NCI-H2081 treated with DMSO at 0.1 percent for 48 hours (cell line): ENCODE measurements at places on chromosomes 5 and 9.
A peak's percentile ranks its signal among the peaks of the same experiment; 100 is the strongest.

- no peak for DNase-seq
Measured at GRCh38 chr9:71515107-71515506, 253.2 kb downstream of the CEMIP2 start.

- DNase-seq, result no peak
Measured at GRCh38 chr5:93348231-93348630, 232.8 kb downstream of the NR2F1-AS1 start.

DNA sequence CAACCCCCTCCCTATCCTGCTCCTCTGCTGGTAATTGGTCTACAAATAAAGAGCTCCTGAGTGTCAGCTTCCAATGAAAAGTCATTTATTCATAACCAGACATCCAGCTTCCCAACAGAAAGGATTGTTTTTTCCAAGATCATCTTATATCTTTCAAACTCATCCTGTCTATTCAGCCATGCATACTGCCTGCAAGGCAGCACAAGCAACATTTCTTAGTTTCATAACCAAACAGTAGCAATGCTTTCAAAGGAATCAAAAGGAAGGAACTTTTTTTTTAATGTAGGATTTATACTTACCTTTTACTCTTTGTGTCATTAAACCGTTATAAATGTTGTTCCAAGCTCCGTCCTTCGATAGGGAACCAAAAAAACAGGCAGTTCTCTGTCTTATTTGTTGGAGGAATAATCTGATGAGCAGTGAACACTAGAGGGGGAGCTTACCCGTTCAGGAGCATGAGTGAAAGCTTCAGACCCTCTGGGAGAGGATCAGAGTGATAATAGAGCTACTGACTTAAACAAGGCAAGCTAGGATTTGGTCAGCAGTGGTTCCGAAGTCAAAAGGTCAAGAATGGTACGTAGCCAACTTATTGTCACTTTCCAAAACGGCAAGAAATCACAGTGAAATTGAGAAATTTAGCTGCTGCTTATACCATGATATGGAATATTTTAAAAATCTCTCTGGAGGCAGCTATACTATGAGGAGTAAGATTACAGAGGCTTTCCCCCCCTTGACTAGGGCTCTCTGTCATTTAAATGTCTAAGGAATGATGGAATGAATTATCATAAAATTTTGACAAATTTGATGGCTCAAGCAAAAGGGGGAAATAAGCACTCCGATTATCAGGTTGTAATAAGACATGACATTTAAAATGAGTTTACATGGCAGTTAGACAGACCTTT lies 892.9 kb downstream of the NR2F1-AS1 start:
- DNase-seq, result no peak

DNA sequence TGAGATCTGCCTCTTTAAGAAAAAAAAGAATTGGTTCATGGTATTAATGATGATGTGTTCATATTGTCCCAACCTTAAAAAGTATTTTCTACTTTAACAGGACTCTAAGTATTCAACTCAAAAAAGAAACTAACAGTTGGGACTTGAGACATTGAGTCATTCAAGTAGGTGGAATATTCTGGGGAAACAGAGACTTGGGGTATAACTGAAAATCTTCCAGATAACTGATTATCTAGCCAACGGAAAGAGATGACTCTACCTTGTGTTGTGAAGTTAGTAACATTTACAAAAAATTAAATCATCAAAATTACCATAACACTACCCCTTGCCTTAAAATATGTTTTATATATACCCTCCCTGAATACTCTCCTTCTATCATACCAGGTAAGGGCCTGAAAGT lies 19.1 kb downstream of the OXCT1 start:
- no peak for DNase-seq

- no peak for DNase-seq
Measured at GRCh38 chr5:147341345-147341744, 106.5 kb downstream of the STK32A start.

- no peak for DNase-seq
Measured at GRCh38 chr9:15058236-15058635, 148.0 kb upstream of the FREM1 start.

DNA sequence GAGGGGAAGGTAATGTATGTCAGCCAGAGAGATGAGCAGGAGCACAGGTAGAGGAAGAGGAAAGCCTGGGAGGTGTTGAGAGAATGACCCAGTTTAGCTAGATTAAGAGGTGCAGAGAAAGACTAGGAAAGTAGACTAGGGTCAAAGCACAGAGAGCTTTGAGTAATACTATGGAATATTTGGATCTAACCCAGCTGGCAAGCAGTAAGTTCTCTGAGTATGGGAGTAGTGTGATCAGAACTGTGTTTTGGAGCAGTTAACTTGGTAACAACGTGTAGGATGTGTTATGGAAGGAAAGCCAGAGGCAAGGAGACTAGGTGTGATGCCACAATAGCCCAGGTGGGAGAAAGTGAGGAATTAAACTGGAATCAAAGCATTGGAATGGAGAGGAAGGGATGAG lies 84.9 kb upstream of the PTGER4 start:
- DNase-seq, result no peak

- DNase-seq, result no peak
Measured at GRCh38 chr5:16234598-16234997, 55.0 kb upstream of the MARCHF11 start.

DNA sequence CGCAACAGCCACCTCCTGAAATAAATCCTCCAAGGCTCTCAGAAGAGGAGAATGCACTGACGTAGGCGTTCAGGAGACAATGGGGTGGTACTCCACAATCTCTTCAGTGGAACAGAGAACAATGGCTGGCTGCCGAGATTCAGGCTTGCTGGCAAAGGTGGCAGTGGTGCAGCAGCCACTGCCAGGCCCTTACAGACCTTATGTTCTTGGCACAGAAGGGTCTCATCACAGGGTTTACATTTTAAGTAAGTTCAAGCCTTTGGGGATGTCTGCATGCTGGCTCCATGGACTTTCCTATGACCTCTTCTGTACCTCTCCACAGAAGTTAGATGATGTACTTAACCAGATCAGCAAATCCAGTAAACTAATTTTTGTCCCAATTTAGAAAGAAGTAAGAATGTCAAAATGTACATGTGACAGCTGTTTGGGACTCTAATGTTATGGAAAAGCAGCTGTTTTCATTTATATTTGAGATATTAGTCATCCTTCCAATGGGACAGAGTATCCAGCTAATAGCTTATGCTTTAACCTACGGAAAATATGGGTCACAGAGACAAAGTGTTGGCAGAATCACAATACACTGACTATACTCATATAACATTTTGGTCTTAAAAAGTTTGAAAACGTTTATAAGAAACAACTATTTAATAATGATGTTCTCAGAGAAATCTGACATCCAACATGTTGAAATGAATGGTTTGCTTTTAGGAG lies 180.9 kb downstream of the MAPKAP1 start:
- DNase-seq, result no peak

DNA sequence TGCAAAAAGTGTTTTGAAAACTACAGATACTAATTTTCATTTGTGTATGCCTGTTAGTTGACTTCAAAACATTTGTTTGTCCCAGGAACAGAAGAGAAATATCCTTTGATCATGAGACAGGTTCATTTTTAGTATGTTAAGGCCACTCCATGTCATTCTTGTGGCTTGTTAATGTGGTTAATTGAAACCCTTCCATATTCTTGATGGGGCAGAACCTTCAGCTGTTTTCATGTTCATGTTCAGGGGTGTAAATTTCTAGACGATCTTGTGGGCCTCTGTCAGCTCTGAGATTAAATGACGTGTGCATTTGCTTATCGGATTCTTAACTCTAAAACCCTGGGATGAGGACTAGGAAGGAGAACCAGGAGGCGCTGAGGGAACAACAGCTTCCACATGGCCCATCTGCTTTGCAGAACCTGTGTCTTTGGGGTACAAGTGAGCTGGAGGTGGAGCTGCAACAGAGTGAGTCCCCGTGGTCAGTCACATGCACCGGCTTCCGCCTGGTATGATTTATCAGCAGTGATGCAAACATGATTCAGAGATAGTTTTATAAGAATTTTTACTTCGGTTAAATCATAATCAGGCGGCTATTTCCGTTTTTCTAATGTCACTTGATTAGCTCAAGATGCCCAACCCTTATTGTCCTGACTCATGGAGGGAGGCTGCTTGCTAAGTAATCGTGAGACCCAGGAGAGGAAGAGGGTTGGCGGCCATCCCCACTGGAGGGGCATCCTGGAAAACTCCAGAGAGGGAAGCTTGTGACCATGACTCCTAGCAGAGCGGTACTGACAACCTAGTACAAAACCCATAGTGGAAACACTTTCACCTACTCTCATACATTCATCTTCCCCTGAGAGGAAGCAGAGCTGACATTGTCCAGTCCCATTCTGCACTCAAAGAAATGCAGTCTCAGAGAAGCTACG lies 138.4 kb downstream of the C9orf152 start:
- DNase-seq, result no peak

DNA sequence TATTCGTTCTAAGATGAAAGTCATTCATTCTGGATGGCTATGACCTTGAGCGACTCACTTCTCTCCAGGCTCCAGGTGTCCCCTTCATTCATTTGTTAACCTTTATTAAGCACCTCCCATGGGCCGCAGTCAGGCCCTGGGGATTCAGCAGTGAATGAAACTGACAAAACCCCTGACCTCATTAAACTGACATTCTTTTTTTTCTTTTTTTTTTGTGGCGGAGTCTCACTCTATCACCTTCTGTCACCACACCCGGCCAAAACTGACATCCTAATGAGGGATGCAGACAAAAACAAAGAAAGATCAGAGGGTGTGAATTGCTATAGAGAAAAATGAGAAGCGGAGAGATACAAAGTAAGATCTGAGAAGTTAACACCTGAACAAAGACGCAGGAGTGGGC lies 16.5 kb upstream of the ODF2 start:
- DNase-seq, result no peak

DNA sequence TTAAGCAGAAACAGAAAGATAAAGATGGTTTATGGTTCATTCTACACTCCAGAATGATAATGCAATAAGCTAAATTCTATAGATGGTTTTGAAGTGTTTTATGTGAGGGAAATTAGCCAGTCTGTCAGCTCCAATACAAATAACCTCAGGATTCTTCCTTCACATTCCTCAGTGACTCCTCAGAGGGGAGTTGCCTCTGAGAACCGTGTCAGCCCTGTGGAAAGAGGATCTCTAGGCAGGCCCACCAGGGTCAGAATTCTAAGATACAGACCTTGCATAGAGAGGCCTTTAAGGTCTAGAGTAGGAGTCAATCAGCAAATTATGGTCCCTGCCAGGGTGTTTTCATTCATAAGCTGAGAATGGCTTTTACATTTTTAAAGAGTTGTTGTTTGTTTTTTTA lies 26.6 kb downstream of the RUSC2 start:
- no peak for DNase-seq

DNA sequence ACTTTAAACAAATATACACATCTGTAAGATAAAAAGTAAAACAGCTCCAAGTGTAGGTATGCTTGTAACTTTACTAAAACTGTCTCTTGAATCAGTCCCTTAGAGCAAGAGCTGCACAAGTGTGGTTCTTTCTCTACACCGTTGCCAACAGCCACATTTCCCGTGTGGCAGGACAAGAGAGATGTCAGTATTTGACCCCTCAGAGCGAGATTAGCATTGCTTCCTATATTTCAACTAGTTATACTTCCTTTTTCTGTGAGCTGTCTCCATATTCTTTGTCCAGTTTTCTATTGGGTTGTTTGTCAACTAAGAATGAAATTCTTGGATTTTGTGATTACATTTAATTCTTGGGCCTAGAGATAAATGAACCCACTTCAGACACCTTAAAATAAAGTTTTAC lies 8.0 kb downstream of the PLIN2 start:
- DNase-seq, result no peak

GRCh38 chr9:113963696-113964494 lies 87.8 kb downstream of the ZNF618 start:
- no peak for DNase-seq

- no peak for DNase-seq
Measured at GRCh38 chr5:81400375-81400774, 6.4 kb upstream of the ACOT12 start.

- DNase-seq, result no peak
Measured at GRCh38 chr5:134735243-134735642, 3.1 kb upstream of the CAMLG start.

- DNase-seq, result no peak
Measured at GRCh38 chr9:22447618-22448305, 1.1 kb downstream of the DMRTA1 start.

- DNase-seq, result no peak
Measured at GRCh38 chr5:138705007-138705406, 48.2 kb upstream of the CTNNA1 start.

DNA sequence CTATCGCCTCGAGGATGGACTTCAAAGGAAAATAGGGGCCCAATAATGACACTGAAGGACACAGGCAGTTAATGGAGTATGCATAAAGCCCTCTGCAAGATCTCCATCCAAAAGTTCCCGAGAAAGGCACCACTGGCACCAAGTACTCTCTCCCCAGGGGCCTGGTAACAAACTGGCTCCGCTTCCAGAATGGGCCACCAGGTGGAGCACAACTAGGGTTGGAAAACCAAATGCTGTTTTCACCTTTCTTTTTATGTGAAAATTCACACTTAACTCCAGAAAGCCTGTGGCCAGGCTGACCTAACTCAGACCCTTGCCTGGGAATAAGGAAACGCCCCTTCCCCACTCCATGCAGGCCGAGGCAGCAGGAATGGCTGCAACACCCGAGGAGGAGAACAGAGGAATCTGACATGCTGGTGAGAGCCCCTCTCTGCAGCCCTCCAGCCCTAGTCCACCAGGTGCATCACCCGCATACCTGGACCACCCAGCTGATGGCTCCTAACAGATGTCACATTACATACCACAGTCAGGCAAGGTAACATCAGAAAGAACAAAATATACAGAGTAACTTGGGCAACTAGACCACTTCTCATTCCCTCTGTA lies 42.8 kb downstream of the CAMSAP1 start:
- no peak for DNase-seq

- no peak for DNase-seq
Measured at GRCh38 chr5:180839227-180839626, 21.8 kb downstream of the ZFP62 start.

DNA sequence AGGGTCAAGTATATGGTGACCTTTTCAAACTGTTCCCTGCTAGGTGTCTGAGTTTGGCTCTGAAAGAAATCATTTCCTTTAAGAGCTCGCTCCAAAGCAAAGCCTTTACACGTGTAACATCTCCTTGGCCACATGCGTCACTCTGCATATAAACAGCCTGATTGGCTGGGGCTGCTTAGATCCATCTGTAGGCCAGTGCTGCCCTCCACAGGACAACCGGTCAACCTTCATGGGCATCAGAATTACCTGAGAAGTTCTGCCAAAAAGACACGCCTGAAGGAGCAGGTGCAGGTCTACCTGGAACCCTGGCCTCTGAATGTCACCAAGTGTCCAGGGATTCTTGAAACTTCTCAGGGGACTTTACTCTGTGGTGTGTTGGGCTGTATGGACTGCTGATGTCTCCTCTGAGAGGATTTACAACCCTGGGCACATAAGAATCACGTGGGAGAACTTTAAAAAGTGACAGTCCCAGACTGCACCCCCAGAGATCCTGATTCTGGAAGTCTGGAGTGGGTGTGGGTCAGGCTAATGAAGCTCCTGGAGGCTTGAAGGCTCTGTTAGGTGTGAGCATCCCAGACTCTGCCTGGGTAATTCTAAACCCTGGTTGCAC lies 497.6 kb downstream of the GADD45G start:
- peak; percentile 69 for DNase-seq

GRCh38 chr9:116476002-116476401 lies 211.1 kb upstream of the TRIM32 start:
- DNase-seq, result no peak
